ENCODE measurements at places on chromosomes 3 and 15.

GRCh38 chr3:195580744-195581443 lies 2.8 kb downstream of the APOD start:
- DNase-seq: peak; percentile 36

GRCh38 chr3:101195951-101196713 lies 124.2 kb downstream of the IMPG2 start:
- peak; percentile 78 for DNase-seq

DNA sequence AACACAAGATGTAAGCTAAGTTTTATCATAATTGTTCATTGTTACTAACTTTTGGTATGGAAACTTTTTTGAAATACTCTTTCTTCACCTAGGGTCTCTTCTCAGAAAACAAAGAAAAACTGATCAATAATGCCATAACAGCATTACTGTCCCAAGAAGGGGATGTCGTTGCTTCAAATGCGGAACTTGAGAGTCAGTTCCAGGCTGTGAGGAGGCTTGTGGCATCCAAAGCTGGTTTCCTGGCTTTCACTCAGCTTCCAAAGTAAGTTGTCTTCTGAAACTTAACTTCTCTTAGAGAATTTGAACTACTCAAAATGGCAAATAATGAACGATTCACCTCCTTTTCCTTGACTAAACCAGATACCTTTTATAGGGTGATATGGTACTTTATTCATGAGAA lies 39.3 kb downstream of the DNAJC13 start:
- no peak for DNase-seq

GRCh38 chr15:62841269-62841628 lies 201.3 kb upstream of the TPM1 start:
- no peak for DNase-seq

GRCh38 chr3:152071924-152072323 lies 196.8 kb upstream of the MBNL1 start:
- peak; percentile 82 for DNase-seq

GRCh38 chr15:27095886-27096624 lies 125.1 kb downstream of the GABRG3 start:
- DNase-seq: no peak

DNA sequence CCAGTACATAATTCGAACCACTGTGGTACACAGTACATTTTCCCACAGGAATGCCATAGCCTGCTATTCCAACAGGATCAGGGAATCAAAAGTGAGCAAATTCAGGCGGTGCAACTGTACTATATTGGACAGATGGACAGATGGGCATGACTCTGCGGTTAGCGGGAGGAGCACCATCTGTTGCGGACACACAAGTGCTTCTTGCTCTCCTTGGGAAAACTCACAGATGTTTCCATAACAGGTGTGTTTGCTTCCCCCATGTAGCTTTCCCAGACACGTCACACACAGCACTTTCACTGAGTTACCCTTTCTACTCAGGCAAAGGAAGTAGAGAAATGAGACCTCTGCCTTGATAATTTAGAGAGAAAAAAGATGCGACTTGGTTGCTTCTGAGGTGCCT lies 325.1 kb upstream of the THBS1 start:
- DNase-seq: no peak

- no peak for DNase-seq
Observed at GRCh38 chr3:14516738-14517345, 23.3 kb downstream of the GRIP2 start.

DNA sequence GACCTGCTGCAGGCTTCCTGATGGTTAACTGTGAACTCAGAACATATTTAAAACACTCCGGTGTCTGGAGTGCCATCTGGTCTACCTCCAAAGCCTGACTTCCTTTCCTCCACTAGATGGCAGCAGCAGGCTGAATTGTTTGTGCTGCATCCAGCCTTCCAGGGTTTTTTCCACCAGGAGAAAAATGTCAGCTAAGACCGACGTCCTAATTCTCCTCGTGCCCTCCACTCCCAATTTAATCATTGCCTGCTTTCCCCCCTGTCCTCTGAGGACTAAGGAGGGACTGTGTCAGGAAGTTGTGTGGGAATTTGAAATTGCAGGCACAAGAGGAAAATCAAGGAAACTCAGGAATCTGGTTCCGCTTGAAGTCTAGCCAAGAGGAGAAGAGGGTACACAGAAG lies 165.2 kb upstream of the UMPS start:
- peak; percentile 82 for DNase-seq

- no peak for DNase-seq
Observed at GRCh38 chr15:58016581-58017175, 48.8 kb downstream of the ALDH1A2 start.

DNA sequence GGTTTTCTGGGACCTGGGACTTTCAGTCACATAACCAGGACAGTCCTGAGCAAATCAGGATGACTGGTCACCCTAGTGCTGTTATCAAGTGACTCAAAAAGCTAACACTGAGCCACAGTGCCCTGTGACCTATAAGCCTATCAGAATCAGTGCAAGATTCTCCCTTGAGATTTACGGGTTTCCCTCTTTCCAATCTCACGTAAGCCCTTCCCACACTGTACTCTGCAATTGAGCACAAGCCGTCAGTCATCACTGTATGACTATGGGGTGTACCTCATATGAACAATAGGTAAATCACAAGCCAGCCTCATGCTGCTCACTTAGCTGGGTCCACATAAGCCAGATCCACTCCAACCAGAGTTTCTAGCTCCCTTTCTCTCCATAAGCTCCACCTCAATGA lies 21.0 kb upstream of the CLDN18 start:
- DNase-seq: no peak

- DNase-seq: peak; percentile 55
Observed at GRCh38 chr15:80694611-80695098, 455 bp upstream of the ABHD17C start.

- DNase-seq: no peak
Observed at GRCh38 chr3:195559723-195560409, 16.7 kb upstream of the PPP1R2 start.

- DNase-seq: no peak
Observed at GRCh38 chr3:144244662-144245061, 273.0 kb downstream of the DIPK2A start.

DNA sequence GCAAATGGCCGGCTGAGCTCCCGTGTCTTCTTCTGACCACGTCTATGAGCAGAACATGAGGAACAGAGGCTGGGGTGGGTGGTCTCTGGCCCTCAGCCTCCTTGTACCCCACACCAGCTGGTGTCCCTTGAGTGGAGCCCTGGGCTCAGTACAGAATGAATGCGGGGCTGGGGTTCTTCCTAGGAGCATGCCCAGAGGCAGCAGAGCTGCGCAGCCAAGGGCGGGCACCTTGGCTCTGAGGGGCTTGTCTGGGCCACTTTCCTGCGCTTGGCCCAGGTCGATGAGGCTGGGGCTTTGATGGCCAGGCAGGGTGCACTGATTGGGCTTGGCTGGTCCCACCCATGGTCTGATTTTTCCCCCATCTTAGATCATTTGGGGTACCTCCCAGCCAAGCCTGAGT lies 6.4 kb downstream of the SCN5A start:
- DNase-seq: no peak

DNA sequence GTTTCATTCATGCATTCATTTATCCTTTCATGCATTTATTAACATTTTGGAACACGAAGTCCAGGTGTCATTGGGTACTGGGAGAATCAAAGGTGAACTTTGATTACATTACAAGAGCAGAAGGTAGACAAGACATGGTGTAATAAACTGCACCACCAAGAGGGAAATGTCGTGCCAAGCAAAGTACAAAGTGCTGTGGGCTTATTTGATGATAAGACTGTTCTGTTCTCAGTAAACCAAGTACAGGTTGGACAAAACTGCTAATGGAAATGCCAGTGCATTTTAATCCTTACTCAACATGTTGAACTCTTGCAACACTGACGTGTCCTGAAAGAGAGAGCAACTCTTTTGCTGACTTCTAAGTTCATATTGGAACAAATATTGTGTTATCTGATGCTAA lies 69.4 kb downstream of the MME start:
- DNase-seq: peak; percentile 15

DNA sequence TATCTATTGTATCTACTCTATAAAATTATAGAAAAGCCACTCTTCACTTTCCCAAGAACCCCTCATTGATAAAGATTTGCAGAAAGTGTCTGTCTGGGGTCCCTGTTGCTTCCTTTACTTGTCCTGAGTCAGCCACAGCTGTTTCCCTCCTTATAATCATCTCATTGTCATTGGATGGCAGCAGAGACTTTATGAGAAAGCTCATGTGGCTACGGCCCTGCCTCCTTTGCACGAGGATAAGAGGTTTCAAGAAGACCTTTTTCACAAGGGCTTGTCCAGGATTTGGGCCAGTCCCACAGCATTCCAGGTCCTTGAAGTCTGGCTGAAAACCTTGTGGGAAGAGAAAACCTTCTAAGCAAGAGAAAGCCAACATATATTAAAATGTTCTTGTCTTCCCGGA lies 41.9 kb upstream of the THBS1 start:
- no peak for DNase-seq

DNA sequence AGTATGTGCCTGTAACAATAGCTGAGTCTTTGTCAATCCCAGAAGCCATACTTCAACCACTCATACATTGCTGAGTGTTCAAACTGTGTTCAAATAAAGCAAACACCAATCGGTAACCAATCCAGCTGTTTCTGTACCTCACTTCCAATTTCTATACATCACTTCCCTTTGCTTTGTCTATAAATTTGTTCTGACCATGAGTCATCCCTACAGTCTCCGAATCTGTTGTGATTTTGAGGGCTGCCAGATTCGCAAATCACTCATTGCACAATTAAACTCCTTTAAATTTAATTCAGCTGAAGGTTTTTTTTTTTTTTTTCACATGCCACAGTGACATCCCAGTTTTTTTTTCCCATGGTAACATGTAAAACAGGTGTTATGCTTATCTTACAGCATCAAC lies 870.3 kb downstream of the NAALADL2 start:
- DNase-seq: no peak

GRCh38 chr3:12458901-12459300 lies 25.4 kb upstream of the TSEN2 start:
- DNase-seq: no peak

DNA sequence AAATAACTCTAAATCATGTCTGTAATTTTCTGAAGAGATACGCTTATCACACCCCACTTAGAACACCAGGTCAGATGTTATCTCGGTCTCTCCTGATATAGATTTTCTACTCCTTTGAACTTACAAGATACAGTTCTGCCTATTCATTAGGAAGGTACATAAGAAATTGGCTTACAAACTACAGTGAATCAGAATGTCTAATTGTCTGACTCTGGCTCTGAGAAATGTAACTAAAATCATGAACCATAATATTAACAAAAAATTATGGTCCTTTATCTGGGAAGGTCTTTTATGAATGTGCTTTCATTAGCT lies 235.2 kb downstream of the SUCLG2 start:
- DNase-seq: no peak

DNA sequence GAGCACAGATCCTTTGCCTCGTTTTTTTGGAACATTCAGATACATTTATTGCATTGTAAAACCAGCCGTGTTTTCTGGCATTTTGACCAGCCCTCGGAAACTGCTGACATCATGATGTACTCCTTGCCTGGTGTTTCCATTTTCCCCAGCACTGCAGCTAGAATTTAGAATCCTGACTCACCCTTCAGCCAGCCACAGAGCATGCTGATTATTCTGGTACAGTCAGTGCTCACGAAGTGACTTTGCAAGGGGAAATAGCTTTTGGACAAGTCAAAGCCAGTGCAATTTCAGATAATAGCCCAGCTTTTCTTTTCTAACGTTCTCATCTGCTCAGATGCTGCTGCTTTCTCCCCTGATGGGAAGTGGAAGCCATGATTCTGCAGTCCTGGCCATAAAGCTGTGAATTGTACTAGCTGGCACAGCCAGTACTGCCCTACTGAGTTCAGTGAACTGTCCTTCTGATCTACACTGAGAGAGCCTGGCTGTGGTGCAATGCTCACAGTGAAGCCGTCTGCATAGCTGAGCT lies 12.1 kb upstream of the CNBP start:
- peak; percentile 97 for DNase-seq

GRCh38 chr3:133711013-133711412 lies 35.2 kb upstream of the TF start:
- no peak for DNase-seq

GRCh38 chr15:43911235-43911781 lies 84.5 kb downstream of the WDR76 start:
- peak; percentile 98 for DNase-seq

DNA sequence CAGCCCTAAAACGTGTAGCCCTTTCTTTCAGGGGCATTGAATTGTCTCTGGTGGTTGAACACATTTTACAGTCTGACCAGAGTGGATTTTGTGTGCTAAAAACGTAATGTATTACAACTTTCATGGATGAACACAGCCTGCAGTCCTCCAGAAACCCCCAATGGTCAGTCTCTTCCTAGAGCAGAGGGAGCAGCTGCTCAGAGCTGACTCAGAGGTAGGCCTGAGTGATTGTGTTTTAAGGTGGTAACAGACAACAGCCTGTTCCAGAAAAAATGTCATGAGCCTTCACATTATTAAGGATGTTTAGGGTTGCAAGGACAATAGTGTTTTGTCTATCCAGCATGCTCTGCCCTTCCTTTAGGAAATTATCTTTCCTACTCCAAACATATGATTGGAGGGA lies 34.5 kb upstream of the CTNNB1 start:
- DNase-seq: no peak

All from cardiac fibroblast (primary cell).